ENCODE measurements at places on chromosomes 1 and 21.

GRCh38 chr1:54574158-54574778, 26.2 kb downstream of the ACOT11 start:
- no peak for DNase-seq

DNA sequence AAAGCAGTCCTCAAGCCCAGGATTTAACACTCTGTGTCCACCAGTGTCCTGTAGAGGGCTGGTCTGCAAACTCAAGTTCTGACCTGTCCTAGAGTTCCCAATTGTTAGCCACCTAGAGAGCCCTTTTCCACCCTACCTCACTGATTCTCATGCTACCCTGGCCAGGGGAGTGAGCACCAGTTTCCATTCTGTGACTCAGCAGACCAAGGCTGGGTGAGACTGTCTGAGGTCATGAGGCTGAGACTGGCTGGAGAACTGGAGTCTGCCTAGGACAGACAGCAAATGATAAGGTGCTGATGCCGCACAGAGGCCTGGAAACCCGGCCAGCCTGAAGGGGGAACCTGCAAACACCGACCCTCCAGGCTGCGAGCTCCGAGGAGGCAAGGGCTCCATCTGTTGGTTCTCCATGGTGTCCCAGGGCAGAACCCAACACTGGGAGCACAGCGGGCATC, 13.7 kb downstream of the GLIS1 start:
- DNase-seq: no peak

- DNase-seq: no peak
These were observed 28.1 kb downstream of the ANGPTL3 start for GRCh38 chr1:62625415-62625814.

GRCh38 chr1:156498432-156499193, 2.0 kb downstream of the MEF2D start:
- DNase-seq: no peak

GRCh38 chr21:39051588-39051949, 131.7 kb downstream of the PSMG1 start:
- no peak for DNase-seq

DNA sequence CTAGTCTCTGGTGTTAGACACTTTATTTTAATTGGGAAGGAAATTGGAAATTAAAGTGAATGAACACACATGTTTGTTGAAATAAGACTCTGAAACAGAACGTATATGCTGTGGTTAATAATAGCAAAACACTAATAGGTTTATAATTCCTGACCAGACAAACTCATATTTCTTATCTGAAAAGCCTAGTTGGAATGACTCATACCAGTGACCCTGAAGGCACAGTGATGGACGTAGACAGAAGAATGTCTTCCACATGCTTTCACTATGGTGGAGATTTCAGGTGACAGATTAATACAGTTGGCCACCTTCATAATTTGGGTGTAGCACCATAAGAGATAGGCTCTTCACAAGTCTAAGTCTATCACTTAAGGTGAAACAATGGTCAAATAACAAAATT, 83.0 kb upstream of the COL11A1 start:
- no peak for DNase-seq

GRCh38 chr1:166671627-166672026, 167.6 kb upstream of the POGK start:
- DNase-seq: no peak

GRCh38 chr21:38249256-38249655, 7.5 kb upstream of the KCNJ15 start:
- DNase-seq: no peak

GRCh38 chr21:42558846-42559245, 45.2 kb downstream of the SLC37A1 start:
- no peak for DNase-seq

DNA sequence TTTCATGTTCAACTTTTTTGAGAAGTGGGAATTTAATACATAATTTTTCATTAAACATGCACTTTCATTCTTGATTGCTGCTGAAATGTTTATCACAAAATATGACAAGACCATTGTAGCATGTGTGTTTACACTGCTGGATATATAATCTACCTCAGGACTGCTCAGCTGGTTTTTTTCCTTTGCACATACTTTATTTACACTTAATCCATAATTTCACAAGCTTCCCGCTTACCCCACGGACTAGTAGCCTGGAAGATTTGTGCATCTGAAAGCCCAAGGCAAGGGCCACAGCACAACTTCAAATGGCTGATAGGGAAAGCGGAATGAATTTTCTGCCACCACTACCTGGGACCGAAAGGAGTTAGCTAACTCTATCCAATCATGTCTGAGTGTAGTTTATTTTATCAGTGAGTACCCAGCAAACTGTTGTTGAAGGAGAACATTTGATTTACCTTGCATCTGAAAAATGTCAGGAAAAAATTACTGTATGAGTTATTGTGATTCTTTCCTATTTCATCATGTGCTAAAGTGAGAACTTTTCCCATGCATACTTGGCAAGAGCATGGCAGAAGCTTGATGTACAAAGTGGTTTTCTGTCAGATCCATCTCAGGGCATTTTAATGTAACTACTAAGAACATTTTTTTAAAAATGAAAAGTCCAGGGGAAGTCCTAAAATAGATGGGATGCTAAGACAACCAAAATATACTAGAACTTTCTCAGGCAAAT, 558.2 kb upstream of the USP24 start:
- no peak for DNase-seq

DNA sequence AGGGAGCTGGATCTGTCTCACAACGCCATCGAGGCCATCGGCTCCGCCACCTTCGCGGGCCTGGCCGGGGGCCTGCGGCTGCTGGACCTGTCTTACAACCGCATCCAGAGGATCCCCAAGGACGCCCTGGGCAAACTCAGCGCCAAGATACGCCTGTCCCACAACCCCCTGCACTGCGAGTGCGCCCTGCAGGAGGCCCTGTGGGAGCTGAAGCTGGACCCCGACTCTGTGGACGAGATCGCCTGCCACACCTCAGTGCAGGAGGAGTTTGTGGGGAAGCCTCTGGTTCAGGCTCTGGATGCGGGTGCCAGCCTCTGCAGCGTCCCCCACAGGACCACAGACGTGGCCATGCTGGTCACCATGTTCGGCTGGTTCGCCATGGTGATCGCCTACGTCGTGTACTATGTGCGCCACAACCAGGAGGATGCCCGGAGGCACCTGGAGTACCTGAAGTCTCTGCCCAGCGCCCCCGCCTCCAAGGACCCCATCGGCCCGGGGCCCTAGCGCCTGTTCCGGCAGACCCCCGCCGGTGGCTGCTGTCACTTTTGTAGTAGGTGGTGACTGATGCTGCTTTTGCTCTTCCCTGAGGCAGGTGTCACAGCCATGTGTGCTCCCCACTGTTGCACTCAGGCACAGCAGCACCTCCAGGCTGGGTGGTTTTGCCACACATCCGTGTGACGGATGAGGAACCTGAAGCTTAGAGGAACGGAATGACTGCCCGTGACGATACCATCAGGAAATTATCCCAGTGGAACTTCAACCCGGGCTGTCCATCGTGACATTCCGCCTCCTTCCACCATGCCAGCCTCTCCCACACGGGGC, 1.8 kb downstream of the LRRC3 start:
- no peak for DNase-seq

DNA sequence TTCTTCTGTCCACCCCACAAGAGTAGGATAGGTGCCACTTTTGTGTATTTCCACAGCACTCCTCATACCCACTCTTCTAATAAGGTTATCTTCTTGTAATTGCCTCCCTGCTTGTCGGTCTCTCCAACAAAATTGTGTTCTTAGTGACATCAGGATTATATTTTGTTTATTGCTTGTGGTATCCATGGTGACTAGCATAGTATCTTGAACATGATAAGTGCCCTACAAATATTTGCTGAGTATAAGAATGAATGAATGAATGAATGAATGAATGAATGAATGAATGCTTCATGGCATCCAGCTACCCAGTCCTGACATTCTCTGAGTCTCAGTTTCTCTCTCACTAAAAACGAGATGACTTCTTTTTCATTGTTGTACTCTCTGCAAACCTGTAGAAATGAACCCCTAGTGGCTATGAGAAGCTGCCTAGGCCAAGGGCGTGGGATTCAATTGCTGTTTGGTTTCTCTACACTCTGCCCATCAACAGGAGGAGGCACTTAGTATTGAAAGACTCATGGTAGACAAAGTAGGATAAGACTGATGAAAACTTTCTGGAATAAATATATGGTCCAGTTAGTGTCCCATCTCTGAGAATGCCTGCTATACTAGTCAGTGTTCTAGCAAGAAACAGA, 121.0 kb downstream of the TMEM53 start:
- no peak for DNase-seq

DNA sequence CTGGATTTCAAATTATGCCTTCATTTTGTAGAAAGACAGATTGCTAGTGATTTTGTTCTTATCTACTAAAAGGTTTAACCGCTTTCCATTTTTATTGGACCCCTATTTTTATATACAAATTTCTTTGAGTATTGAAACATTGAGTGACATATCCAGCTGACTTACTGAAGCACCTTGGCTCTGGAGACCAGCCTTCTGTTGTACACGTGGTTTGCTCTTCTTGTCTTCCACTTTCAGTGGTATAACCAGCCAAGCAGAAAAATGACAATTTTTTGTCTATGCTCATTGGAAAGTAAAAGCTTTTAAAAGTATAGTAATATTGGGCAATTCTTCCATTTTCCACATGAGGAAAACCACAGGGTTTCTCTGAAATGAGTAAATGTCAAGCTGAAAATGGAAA, 4.4 kb downstream of the F13B start:
- no peak for DNase-seq

GRCh38 chr1:7366955-7367665, 404.0 kb upstream of the VAMP3 start:
- no peak for DNase-seq

GRCh38 chr1:222385955-222386354, 161.9 kb downstream of the HHIPL2 start:
- no peak for DNase-seq

DNA sequence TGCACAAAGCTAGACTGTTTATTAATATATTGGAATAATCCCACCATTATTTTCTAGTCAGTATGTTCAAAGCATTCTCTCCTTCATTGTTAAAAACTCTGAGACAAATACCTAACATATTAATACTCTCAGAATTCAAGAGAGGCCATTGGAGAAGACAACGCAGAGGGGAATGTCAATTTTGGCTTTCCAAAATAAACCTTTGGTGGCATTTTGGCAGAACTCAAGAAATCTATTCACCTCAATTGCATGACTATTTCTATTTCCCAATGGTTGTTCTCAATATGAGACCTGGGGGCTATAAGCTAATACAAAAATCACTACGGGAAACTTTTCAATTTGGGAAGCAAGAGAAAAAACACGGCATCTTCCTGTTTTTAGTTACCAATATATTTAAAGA, 58.5 kb downstream of the RUSC1 start:
- DNase-seq: no peak

DNA sequence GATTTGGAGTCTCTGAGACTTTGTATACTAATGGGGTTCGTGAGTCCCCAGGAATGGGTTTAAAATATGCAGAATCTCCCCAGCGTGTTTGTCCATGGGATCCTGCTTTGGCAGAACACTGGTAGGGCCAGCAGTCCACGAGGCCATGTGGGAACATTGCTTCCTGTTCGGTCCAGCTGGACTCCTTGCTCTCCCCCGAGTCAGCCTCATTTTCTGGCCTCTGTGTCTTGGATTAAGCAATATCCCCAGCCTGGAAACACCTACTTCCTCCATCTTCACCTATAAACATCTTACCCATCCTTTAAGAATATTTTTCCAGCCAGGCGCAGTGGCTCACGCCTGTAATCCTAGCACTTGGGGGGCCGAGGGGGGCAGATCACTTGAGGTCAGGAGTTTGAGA, 142.4 kb downstream of the NAV1 start:
- DNase-seq: no peak

- no peak for DNase-seq
These were observed 26.3 kb downstream of the MTARC1 start for GRCh38 chr1:220813013-220813412.

GRCh38 chr1:54766726-54767125, 2.4 kb upstream of the PARS2 start:
- no peak for DNase-seq

GRCh38 chr1:151693057-151693651, 23.4 kb downstream of the CELF3 start:
- DNase-seq: peak; percentile 38

DNA sequence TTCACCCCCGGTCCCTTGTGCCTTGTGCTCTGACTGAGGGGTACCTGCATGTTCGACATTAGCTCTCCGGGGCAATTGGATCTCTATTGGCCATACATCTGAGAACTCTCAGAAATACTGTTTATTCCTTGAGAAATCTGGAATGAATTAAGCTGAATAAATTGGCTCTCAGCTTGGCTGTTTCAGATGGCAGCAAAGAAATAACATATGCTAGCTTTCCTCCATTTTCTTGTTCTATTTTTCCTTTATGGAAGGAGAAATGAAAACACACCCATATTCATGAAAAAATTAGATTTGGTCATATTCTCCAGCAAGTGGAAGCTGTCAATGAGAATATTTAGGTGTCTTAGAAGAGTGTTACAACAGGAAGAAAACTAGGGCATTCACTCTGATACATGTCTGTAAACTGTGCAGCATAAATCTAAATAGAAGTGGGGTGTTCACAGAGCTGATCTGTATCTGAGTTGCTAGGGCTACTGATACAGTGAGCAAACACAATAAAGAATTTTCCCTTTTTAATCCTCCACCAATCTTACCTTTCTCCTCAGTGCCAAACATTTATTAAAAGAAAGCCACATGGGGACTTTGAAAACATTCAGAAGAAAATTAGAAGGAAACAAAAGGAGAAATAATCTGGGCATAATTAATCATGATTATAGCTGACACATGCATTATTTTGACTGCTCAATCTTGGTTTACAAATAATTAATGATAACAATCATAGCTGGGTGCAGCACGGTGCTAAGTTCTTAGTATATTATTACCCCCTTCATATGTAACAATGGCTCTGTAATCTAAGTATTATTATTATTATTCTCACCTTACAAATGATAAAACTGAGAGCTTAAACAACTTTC, 671.9 kb upstream of the USP24 start:
- DNase-seq: no peak

DNA sequence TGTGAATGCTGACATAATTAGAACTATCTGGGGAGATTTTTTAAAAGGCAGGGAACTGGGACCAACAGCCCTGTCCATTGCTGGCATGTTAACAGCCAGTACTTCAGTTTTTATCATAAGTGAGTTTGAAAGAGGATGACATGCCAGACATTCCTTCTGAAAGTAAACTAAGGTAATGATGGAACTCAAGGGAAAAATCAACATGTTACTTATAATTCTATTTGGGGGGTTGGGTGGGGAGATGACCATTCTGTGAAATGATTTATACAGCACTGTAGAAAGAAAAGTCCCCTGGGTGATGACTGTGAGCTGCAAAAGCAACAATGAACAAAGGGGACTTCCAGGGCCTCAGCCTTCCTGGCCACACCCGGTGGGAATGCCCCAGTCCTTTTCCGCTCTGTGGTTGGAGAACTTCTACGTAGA, 5.4 kb upstream of the LAMC2 start:
- DNase-seq: no peak

DNA sequence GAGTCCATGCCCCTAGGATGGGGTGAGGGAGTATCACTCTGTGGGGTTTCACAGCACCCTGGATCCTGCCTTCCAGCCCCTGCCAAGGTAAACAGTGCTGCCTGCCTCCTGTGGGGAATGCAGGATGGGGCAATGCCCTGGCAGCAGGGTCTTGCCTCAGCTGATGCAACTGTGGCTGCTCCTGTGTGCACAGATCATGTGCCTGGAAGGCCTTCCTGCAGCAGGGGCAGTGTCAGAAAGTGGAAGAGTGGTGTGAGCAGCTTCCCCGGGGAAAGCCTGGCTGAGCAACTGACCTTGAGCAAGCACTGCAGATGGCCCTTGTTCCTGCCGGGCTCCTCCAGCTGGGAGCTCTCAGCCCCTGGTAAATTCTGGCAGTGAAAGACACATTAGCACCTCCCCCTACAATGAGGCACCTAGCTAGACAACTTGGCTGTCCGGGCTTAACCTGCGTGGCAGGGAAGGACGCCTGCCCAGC, 9.9 kb downstream of the TOR3A start:
- DNase-seq: no peak

All from AML-193 (cell line).